ENCODE measurements at places on chromosomes 4 and X.

- no peak for DNase-seq
These were observed 47.7 kb downstream of the ARHGEF38 start for GRCh38 chr4:105599932-105600655.

- no peak for DNase-seq
These were observed 61.2 kb downstream of the C4orf50 start for GRCh38 chr4:5957076-5957475.

- no peak for DNase-seq
These were observed 686.0 kb downstream of the PDHA2 start for GRCh38 chr4:96525898-96526297.

DNA sequence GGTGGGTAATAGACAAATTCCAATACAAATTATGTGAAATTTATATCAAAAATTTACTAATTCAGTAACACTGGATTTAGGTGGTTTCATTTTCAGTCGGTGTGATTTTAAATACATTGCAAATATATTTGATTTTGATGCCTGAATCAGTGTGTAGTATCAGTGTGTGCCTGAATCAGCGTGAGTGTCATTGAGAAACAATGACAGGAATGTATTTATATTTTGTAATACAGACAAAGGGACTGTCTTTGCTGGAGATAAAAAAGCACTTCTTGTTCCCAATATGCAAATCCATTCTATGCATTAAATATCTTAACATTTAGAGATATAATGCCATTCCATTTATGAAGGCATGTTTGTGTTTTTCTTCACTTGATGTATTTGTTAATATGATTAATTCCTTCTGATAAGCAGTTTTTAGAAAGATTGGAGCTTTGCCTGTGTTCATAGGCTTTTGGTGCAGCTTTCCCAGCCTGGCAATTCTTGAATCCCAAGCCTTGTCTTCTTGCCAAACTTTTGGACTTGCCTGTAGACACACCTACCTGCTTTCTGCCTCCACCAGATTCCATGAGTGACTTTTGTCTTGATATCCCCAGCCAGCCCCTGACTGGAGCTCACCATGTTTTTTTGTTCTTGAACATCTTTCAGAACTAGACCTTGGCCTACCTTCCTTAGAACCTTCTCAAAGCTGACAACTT is 243.8 kb downstream of the ADGRL3 start:
- no peak for DNase-seq

GRCh38 chr4:136643416-136643815 is 888.9 kb downstream of the PCDH18 start:
- no peak for DNase-seq

GRCh38 chr4:110364911-110365520 is 110.9 kb upstream of the ENPEP start:
- DNase-seq, result no peak

GRCh38 chrX:150975655-150976390 is 7.3 kb upstream of the HMGB3 start:
- DNase-seq, result no peak

DNA sequence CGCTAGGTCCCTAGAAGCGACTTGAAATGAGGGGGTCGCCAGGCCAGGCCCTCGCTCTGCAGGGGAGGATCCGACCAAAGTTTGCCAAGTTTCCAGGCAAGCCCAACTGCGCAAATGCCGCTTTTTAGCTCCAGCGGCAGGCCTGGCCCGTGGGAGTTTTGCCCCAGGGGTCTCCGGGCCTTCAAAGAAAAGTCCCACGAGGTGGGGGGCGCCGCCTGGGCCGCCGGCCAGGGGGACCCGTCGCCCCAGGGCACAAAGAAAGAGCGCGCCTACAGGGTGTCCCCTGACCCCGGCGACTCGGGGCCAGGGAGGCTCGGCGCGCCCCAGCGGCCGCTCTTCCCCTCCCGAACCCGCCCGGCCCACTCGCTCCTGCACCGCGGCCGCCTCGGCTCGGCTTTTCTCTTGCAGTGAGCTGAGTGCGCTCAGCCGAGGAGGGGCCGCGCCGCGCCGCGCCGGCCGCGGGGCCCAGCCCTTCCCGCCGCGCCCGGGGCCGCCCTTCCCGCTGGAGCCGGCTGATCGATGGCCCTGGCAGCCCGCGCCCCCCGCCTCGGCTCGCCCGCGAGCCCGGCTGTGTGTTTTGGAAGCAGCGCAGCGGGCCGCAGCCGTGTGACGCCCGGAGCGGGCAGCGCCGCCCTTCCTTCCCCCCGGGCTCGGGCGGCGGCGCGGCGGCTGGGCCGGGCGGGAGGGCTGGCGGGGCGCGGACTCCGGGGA is 754 bp upstream of the KLF3 start:
- DNase-seq, result no peak

DNA sequence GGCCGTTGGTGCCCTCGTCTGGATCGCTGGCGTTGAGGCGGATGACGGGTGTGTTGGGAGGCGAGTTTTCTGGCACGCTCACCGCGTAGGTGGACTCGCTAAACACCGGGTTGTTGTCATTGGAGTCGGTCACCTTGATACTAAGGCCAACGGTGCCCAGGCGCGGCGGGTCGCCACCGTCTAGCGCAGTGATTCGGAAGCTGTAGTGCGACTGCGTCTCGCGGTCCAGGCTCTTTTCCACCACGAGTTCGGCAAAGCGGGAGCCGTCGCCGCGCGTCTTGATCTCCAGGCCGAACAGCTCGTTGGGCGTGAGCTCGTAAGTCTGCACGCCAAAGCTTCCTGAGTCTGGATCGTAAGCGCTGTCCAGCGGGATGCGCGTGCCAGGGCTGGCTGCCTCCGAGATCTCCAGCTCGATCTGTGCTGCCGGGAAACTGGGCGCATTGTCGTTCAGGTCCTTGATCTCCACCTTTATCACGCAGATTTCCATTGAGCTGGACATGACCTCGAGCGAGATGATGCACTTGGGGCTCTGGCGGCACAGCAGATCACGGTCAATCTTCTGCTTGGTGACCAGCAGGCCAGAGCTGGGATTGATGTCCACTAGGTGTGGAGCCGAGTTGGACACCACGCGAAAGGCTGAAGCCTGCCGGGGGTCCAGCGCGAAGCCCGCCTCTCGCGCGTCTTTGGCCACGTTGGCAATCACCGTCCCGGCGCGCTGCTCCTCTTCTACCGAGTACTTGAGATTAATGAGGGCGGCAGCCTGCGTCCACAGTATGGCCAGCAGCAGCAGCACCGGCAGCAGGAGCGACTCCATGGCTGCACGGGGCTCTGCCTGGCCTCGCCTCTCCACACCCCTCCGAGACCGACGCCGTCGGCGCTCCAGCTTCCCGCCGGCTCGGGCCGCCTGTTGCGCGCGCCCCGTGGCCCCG is 2.0 kb downstream of the PCDH19 start:
- DNase-seq, result no peak

GRCh38 chrX:14509325-14510057 is 19.8 kb upstream of the GLRA2 start:
- DNase-seq, result no peak

DNA sequence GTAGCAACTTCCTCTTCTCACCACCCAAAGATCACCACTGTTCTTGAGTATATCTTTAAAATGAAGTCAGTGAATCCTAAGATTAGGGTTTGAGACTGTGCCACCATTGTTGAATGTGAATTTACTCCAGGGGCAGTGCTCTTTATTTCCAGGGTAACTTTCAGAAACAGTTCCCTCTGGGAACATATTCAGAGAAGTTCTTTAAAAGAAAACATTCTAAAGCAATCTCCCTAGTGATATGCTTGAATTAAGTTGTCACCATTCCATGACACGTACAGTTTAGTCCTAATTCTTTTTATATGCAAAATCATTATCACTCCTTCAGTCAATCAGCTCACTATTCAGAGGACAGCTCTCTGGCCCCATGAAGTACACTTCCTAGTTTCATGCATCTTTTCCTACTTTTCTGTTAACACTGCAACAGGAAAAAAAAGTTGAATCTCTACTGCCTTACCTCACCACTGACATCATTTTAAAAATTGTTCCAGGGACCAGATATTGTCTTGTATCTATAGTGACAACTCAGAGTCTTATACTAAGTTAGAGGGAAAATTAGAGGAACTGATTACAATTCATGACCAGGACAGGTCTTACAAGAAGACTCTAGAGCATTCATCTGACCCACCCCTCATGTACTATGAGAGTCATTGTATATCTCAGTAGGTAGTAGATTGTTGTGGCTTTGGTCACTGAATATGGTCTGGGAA is 49.8 kb downstream of the PARM1 start:
- no peak for DNase-seq

DNA sequence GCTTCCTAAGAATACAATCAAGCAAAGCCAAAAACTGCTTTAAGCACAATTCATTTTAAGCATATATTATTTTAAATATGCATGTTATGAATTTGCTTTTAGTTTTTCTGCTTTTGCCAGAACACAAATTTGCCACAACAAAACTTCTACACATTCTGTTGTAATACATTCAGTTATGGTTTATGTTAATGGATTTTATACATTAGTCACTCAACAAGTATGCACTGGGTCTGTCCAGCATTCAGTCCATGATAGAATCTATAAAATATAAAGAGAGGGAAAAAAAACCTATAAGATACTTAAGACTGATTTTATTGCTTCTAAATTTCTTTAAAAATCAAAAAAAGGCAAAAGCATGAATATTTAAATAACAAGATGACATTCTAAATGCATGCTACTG is 22.2 kb downstream of the IQCM start:
- no peak for DNase-seq

DNA sequence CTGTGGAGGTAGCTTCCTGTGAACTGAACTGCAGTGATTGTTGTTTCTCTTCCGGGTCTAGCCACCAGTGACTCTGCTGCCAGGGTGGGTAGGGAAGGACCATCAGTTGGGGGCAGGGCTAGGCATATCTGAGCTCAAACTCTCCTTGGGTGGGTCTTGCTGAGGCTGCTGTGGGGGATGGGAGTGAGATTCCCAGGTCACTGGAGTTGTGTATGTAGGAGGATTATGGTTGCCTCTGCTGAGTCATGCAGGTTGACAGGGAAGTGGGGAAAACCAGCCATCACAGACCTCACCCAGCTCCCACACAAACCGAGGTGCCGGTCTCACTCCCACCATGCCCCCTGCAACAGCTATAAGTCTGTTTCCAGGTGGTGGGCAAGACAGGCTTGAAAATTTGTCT is 1937.8 kb downstream of the PCDH7 start:
- no peak for DNase-seq

Data from stimulated activated CD8-positive, alpha-beta memory T cell treated with anti-CD3 and anti-CD28 coated beads, Interleukin-4, amount 100 ng/mL, for 1 hour (primary cell).